ENCODE measurements at places on chromosomes 1 and 21.

DNA sequence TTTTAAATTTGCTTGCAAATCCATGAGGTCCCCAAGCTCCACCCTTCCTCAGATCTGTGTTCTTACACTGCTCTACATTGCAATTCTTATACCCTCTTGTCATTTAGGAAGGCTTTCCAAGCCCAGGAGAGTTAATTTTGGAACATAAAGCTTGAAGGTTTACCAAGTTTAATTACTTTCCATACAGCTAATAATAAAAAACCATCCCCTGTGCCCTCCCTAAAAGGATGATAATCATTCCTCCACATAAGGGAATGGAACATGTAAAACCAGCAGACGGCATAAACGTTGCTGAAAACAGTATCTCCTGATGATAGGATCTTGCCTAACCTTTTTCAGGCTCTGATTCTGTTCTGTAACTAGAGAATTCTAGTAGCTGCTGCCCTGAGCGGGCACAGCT is 23.9 kb upstream of the SIPA1L2 start:
- no peak for DNase-seq

DNA sequence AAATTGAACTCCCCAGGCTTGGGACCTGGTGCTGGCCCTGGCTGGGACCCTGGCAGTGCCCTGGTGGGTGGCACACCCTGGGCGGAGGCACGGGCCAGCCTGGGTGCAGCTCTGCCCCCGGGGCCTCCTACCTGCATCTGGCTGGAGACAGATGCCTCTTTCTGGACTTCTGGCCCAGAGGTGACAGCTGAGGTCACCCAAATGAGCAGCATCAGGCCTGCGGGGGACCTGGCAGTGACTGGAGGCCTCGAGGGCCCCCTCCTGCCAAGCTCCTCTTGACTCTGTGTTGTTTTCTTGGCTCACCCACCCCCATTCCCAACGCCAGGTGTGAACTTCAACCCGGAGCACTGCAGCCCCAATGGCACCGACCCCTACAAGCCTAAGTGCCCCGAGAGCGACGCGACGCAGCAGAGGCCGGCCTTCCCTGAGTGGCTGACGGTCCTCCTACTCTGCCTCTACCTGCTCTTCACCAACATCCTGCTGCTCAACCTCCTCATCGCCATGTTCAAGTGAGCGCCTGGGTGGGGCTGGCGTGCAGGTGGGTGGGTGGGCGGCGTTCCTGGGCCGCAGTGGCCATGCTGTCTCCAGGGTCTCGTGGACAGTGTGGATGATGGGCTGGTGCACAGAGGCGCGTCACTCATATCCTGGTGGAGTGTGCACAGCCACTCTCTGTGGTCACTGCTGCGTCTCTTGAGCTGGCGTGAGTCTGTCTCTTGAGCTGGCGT is 41.6 kb upstream of the LRRC3 start:
- DNase-seq: peak; percentile 17

GRCh38 chr1:165772739-165773138 is 4.1 kb upstream of the TMCO1 start:
- DNase-seq: no peak

GRCh38 chr1:157439302-157439954 is 112.9 kb downstream of the FCRL5 start:
- no peak for DNase-seq

GRCh38 chr1:7638078-7638477 is 133.0 kb upstream of the VAMP3 start:
- DNase-seq: no peak

DNA sequence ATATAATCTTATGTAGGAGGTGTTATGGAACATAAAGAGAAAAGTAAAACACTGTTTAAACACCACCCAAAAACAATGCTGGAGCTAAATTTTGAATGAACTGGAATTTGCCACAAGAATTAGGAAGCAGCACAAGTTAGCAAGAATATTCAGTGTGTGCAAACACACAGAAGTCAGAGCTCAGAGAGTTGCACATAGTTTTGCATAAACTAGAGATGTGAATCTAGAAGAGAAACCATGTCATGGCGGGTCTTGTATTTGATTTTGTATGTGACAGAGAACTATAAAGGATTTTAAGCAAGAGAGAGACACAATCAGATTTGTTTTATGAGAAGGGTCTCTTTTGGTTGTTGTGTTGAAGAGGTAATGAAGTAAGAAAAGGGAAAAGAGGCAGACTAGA is 38.2 kb downstream of the SELENOF start:
- no peak for DNase-seq

GRCh38 chr1:236058141-236058934 is 6.6 kb downstream of the NID1 start:
- no peak for DNase-seq

DNA sequence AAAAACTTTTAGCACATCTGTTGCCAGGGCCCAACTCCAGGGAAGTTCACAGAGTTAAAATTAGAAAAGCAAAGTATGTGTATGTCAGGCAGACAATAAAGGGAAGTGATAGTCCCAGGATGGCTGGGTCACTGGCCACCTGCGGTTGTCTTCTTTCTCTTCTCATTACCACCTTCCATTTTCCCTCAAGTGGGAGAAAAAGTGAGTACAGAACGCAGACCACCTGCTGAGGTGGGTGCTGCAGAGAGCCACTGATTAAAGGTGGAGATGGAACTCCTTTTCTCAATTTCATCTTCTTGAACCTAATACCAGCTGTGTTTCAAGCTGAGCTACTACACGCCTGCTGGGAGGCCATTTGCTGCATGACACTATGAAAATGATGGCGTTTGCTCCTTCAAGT is 88.8 kb upstream of the PDE4B start:
- DNase-seq: no peak

GRCh38 chr1:110409316-110409715 is 1.8 kb upstream of the LAMTOR5 start:
- DNase-seq: no peak

- DNase-seq: no peak
These were observed 80.8 kb downstream of the PIK3CD start for GRCh38 chr1:9732123-9732971.

DNA sequence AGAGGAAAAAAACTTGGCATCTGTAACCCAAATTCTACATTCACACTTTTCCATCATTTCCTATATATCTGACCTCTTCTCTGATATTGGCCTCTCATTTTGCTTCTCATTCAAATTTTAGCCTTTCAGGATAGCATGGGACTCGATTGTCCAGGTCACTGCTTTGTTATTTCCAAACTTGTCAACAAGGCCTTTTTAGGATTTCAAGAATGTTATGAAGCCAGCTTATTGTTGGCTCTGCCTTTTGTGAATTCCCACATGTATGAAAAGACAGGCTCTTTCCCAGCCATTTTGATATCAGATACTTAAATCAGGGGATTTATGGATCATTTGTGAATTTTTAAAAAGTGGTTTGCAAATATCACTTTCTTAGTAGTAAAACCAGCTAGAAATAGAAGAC is 663.5 kb downstream of the NCAM2 start:
- no peak for DNase-seq

DNA sequence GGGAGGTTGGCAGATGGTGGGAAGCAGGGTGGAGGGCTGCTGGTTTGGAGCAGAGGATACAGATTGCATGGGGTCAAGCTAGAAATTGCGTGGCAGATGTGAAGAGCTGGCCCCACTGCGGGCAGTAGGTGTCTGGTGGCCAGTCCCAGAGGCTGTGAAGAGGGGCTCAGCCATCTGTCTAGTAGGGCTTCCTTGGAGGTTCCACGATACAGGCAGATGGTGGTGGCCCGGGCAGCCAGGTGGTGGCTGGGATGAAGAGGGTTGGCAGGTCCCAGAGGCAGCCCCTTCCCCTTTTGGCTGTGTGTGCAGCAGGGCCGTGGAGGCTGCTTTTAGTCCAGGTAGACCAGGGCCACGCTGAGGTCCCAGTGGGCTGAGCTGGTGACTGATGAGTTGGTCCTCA is 16.6 kb downstream of the PSEN2 start:
- DNase-seq: no peak

- no peak for DNase-seq
These were observed 291.2 kb upstream of the LYPLAL1 start for GRCh38 chr1:218882454-218882853.

GRCh38 chr1:111209622-111210021 is 9.2 kb upstream of the DENND2D start:
- DNase-seq: no peak

DNA sequence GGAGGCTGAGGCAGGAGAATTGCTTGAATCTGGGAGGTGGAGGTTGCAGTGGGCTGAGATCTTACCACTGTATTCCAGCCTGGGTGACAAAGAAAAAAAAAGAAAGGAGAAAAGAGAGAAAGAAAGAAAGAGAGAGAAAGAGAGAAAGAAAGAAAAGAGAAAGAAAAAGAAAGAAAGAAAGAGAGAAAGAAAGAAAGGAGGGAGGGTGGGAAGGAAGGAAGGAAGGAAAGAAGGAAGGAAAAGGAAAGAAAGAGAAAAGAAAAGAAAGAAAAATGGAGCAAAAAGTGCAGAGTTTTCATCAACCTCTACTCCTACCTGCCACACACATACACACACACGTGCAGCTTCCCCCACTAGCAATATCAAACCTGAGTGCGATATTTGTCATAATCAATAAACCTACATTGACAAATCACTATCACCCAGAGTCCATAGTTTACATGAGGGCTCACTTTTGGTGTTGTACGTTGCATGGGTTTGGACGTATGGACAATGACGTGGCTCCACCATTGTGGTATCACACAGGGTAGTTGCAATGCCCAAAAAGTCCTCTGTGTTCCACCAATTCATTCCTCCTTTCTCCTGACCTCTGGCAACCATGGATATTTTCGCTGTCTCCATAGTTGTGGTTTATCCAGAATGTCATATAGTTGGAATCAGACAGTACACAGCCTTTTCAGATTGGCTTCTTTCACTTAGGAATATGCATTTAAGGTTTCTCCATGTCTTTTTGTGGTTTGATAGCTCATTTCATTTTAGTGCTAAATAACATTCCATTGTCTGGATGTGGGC is 36.5 kb downstream of the EVA1C start:
- DNase-seq: no peak

DNA sequence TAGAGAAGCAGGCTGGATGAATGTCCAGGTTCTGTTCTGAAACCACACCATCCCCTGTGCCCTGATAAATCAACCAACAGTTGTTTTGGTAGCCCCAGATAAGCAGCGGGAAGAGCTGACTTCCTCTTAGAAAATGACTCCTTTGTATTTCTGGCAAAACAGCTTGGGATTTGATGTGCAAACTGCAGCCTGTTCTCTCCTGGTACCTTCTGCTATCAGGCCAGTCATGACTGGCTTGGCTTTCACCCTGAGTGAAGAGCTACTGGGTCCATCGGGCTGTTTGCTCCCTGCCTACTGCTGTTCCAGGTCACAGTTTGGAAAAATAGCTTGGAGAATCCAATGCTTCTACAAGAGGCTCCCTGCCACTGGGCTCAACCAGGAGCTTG is 116.8 kb downstream of the DTL start:
- DNase-seq: no peak

- DNase-seq: no peak
These were observed 294.0 kb upstream of the C1orf87 start for GRCh38 chr1:60367532-60367931.

DNA sequence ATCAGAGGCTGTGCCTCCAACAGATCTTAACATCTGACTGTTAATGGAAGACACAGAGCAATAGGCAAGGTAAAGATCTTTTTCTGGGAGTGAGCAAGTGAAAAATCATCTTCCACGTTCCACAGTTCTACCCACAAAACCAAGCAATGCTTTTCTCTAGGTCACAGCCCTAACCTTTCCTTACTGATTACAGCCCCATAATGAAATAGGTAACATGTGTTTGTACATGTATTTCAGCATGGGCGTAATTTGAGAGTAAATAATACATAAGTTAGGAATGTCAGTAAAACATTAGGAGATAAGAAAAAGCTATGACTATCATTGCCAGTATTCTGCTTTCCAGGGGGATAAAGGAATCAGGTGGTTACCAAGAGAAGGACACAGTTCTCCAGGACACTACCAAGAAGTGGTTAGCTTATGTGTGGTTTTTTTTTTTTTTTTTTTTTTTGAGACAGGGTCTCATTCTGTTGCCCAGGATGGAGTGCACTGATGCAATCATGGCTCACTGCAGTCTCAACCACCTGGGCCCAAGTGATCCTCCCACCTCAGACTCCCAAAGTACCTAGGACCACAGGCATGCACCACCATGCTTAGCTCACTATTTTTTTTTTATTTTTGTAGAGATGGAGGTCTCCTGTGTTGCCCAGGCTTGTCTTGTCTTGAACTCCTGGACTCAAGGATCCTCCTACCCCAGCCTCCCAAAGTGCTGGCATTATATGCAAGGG is 72.0 kb downstream of the DAP3 start:
- no peak for DNase-seq

GRCh38 chr1:246836209-246836966 is 95.4 kb downstream of the AHCTF1 start:
- DNase-seq: no peak

DNA sequence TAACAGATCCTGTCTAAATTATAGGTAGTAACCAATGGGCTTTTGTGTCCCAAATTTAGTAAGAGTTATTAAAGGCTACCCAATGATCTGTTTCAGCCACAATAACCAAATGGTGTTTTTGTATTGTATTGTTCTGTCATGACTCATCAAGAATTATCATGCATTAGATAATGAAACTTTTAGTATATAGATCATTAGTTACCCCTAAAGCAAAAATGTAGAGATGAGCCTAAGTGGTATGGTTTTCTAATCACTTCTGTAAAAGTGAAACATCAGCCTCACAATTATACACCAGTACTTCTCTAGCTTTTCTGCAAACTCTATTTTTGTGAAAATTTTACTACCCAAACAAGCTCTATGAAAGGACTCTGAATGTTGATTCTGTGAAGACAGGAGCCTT is 71.4 kb downstream of the LRRC7 start:
- DNase-seq: no peak

DNA sequence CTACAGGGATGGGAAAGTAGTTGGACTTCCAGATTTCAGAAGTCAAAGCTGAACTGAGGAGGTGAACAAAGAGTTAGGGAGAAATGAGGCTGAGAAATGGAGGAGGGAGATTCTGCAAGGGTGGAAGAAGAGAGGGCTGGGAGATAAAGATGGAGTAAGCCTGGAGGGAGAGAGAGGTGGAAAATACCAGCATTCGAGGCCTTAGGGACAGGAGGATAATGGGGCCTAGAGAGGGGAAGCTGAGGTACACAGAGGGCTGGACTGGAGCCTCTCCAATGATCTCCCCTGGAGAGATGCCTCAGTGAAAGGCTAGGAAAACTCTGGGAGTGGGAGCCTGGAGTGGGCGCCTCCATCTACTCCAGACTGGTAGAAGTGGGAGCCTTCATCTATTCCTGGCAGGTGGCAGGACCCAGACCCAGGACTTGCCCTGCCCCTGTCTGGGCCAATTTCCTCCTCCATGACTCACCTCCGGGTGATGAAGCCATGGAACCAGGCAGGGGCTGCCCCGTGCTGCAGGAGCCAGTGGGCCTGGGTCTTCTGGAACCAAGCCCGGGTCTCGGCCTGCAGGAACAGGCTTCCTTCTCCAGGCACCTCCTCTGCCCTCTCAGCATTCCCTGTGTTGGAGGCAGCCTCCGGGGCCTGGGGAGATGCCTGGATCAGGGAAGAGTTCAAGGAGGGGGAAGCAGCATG is 1.9 kb downstream of the SH2D2A start:
- no peak for DNase-seq

- DNase-seq: peak; percentile 89
These were observed 756 bp downstream of the PHGDH start for GRCh38 chr1:119712342-119713038.

DNA sequence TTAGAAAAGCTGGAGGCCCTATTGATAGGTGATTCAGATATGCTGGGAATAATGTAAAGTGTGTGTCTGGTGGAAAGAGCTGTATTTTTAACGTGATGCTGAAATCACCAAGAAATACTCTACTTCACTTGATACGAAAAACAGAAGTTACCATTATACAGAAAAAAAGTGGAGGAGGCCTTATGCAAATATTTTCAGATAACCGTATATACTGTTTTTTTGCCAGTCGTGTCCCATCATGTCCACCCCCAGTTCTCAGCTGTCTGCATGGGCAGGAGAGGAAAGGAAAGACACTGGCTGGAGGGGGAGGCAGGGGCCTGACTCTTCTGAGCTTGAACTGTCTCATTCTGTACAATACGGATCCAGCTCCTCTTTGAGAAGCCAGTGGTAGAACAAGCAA is 51.1 kb downstream of the KCNJ6 start:
- no peak for DNase-seq
